ENCODE measurements at places on chromosomes 1 and 21.
A peak's percentile ranks its signal among the peaks of the same experiment; 100 is the strongest.

DNA sequence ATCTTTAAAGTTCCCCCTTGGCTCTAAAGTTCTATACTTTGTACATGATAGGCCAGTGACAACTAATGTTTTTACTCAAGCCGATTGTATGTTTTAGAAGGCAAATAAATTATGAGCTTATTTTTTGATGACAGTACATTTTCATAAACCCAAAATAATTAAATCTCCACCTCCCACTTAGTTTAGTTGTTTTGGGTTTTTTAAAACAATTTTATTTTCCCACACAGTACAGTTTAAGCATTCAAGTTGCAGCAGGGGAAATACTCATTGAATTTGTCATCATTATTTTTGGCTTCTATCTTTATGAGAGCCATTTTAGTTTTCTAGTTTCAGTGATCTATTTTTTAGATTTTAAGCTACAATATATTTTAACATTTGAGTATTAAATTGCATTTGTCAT, 93.6 kb downstream of the OLFML2B start:
- DNase-seq = no peak

- no peak for DNase-seq
Observed at GRCh38 chr1:29807689-29808088, 571.4 kb downstream of the PTPRU start.

GRCh38 chr1:44603718-44604117, 70.6 kb downstream of the TMEM53 start:
- no peak for DNase-seq

GRCh38 chr1:63721531-63722189, 52.2 kb upstream of the ROR1 start:
- no peak for DNase-seq

- no peak for DNase-seq
Observed at GRCh38 chr1:234770924-234771540, 161.1 kb upstream of the IRF2BP2 start.

GRCh38 chr1:205493241-205494085, 11.0 kb upstream of the CDK18 start:
- DNase-seq = peak; percentile 94

DNA sequence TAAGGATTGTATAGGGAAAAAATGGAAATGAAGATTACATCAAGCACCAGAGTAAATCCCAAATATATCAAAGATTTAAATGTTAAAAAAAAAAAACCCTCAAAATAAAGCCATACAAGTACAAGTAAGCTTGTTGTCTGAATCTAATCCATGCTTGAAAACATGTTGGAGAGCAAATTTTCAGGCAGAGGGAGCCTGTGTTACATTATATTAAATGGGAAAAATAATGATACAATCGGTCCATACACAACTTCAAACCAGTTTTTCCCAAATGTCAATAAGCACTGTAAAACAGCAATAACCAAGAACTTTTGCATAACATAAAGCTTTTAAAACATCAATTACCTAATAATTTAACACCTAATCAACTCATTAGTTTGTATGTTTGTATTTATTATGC, 949.4 kb upstream of the ADGRL4 start:
- no peak for DNase-seq

GRCh38 chr1:15618077-15618654, 908 bp downstream of the DDI2 start:
- DNase-seq = no peak

GRCh38 chr1:202576816-202577215, 133.4 kb downstream of the SYT2 start:
- DNase-seq = no peak

DNA sequence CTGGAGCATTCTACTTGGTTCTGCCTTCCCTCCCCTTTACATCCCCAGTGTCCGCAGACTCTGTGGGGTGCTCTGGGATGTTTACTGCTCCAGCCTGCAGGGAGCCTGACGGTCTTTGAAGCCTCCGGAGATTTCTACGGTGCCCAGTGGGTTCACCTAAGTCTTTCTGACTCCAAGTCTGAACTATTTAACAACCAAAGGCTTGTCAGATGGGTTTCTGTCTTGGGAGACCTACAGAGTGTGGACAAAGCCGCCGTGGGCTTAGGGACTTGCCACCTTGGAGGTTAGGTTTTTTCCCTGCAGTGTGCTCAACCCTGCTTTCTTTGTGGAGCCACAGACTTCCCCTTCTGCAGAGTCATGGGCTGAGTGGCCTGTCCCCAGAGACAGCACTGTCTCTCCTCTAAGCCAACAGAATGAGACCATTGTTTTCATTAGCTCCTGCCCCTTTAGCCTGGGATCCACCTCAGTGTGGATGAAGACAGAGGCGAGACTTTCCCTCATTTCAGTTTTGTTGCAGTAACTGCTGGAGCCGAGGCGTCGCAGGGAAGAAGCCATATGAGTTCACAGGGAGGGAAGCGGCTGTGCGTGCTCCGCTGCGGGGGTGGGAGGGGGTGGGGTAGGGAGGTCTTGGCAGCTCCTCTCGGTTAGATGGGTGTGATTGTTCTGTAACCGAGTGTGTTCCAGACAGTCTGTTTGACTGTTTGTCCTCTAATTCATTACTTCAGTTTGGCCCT, 120.7 kb downstream of the CNIH3 start:
- DNase-seq = no peak

DNA sequence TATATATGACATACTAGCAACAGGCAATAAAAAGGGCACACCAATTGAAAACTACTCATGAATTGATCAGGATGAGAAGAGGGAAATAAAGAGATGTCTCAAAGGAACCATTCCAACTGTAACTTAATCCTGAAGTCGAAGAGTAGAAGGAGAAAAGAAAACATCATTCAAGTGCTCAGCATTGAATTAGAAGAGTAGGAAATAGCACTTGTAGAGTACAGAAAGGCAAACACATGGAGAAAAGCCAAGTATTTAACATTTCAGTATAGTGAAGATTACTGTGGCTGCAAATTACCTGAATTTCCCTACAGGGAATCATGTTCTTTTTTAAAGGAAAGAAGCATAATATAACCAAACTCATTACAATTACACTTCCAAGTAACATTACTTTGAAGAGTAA, 205.0 kb downstream of the KCTD3 start:
- DNase-seq = no peak

- no peak for DNase-seq
Observed at GRCh38 chr1:153827168-153827964, 52.2 kb downstream of the SLC27A3 start.

GRCh38 chr1:38746941-38747600, 112.5 kb downstream of the RRAGC start:
- no peak for DNase-seq

- DNase-seq = no peak
Observed at GRCh38 chr1:40880813-40881549, 18.8 kb upstream of the CITED4 start.

DNA sequence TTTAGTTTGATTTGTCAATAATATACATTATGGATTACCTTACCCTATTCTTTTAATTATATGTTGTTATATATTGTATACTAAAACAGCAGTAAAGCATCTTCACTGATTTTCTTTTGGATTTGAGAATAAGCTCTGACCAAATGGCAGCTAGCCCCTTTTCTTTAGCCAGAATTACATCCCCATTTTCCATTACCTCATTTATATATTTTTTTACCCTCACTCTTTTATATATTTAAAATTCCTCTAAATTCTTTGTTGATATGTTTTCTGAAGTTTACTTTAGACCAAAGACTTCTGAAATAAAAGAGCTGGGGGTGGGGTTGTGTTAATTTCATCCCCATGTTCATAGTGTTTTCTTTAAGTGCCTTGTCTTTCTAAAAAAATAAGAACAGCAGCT, 24.6 kb downstream of the ANGPTL1 start:
- no peak for DNase-seq

DNA sequence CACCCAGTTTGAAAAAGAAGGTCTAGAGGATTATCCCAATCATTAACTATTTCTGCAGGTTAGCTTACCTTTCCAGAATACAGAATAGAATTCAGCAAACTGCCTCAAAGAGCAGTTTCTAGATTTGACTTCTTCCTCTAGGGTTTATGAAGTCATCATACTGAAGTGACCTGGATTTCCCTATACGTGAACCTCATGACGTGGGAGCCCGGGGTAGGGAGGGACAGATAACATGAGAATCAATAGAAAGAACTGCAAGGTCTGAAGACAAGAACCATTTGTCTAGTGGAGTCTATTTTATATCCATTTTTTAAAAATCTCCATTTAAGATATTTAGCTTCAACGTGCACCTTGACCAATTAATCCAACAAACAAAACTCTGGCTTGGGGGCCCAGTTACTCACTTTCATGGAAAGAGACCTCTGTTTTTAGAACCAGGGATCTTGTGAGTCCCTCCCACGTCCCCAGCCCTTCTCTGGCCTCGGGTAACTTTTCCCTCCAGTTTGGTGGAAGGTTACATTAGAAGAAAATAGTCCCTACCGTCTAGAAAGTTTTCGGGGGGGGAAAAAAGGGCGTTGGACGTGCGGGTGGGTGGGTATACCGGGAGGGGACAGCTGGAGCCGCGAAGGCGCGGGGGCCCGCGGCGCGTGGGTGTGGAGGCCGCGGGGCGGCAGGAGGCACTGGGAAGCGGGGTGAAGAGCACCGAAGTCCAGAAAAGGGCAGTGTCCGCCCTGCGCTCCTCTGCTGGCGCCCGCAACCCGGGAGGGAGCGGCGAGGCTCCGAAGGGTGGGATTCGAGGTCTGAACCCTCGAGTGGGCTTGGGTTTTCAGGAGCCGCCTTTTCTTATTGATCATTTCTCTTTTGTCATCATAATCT, 13.8 kb upstream of the POGZ start:
- no peak for DNase-seq

DNA sequence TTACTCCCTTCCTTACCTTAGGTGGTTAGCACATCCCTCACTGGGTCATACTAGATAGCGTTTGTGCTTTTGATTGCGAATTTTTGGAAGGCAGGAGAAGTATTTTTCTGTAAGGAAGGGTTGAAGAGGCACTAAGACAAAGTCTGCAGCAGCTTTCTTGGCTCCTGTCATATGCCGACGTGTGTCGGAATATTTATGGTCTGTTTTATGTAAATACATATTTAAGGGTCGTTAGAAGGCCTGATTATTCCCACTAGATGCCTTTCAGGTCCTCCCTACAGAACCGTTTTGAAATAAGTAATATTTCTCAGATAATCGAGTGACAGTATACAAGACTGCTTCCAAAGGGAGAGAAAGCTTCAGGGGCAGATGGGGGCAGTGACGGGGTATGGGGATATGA, 10.0 kb downstream of the RNF220 start:
- no peak for DNase-seq

GRCh38 chr1:51656374-51656773, 39.5 kb downstream of the OSBPL9 start:
- DNase-seq = no peak

GRCh38 chr21:43981871-43982210, 30.3 kb upstream of the TRAPPC10 start:
- DNase-seq = no peak

- no peak for DNase-seq
Observed at GRCh38 chr1:190679983-190680382, 202.3 kb upstream of the BRINP3 start.

- no peak for DNase-seq
Observed at GRCh38 chr1:3799976-3800685, 3.8 kb upstream of the LRRC47 start.

DNA sequence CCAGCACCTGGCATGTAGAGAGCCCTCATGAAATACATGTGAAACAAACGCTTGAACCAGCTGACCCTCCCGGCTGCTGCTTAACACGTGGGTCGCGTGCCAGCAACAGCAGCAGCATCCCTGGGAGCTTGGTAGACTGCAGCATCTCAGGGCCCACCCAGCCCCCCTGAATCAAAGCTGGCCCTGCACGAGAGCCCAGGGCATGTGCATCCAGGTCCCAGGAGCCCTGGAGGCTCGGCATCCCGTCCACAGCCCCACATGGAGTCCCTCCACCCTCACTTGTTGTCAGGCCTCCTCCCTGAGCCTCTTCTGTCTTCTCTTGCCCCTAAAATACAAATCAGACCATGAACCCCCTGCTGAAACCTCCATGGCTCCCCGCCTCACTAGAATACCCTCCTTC, 123.1 kb downstream of the MATN1 start:
- DNase-seq = no peak

- no peak for DNase-seq
Observed at GRCh38 chr1:229229721-229230139, 41.2 kb upstream of the RAB4A start.

- no peak for DNase-seq
Observed at GRCh38 chr1:4089421-4090175, 189.5 kb upstream of the C1orf174 start.

- DNase-seq = no peak
Observed at GRCh38 chr1:198805498-198806151, 166.8 kb downstream of the PTPRC start.

DNA sequence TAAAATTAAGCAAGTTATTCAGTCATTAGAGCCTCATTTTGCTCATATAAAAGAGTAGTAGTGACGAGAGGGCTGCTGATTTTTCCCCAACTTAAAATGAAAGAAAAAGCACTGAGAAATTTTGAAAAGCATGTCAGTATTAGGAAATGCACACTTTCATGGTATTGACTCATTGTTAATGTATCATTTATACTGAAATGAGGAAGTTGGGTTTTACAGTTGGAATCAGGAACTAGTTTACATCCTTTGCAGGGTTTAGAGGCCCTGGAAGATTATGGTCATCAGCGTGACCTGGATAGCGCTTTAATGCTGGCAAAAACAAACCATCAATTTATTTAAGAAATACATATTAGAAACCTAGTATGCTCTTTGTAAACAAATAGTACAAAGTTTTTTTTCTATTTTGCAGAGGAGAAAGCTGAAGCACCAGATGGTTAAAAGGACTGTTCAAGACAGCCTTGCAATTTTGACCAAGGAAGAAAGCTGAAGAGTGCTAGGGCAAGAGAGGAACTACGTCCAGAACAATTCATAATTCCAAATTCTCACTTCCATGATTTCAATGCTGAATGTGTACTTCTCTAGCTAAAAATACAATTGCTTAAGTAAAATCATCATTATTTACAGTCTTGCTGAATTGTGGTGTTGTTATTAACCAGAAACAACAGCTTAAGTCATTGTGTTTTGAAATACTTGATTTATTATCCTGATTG, 94.8 kb upstream of the SGIP1 start:
- no peak for DNase-seq

DNA sequence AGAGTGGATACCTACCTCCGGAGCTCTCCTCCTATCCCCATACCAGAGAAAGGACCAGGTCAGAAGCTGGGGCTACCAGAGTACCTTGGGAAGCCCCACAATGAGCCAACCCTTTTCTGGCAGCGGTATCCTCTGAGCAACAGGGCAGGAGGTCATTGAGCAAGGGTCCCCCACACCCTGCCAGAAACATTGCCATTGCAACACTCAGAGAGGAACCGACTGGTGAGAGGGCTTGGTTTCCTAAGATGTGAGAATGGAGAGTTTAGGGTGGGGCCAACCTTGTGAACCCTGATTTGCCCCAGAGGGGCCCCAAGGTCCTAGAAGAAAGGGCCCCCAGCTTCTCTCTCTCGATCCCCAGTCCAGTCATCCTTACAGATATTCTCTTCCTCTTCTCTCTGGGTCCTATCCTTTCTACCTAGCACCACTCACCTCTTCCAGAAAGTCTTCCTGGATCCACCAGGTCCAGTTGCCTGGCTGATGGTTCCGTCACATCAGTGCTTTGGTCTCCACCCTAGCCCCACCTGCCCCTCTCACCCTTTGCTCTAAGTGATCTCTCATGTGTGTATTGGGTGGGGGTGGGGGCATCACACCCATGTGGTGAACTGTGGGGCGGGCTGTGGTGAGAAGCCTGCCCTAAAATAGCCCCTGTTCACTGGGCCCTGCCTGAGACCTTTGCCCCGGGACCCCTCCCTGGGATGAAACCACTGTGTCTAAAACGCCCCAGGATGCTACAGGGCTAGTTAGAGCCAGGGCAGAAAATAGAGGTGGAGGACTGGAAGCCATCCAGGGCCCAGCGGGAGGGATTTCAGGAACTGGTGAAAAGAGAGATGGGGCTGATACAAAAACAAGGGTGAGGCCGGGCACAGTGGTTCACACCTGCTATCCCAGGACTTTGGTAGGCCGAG, 8.7 kb downstream of the FGR start:
- no peak for DNase-seq
